Stimulated activated naive CD4-positive, alpha-beta T cell (primary cell): ENCODE measurements at places on chromosomes 12 and 14.

DNA sequence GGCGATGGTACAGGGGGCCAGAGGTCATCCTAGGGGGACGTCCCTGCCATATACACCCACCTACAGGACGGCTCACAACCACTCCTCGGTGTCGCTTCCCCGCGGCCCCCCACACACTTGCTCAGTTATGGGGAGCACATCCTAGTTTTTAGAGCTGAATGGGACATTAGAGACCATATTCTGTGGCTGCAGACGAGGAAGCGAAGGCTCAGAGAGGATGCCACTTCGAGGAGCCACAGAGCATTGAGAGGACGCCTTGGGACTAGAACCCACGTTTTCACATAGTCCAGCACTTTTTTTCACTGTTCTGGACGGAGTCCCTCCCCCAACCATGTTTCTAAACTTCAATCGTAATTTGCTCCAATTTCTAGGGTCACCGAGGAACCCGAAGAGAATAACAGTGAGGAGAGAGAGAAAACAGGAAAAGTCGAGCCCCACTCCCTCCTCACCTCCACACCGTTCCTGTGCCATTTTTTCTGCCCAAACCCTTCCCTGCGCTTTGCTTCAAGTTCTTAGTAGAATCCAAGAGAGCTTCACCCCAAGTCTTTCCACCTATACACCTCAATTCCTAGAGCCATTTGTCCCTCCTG is 641 bp upstream of the ASCL1 start:
- no peak for DNase-seq

- DNase-seq = no peak
These were observed 65.8 kb downstream of the RESF1 start for GRCh38 chr12:32024884-32025592.

- no peak for DNase-seq
These were observed 1.8 kb downstream of the GALNT9 start for GRCh38 chr12:132327336-132328171.

- DNase-seq = no peak
These were observed 366.8 kb upstream of the ATXN7L3B start for GRCh38 chr12:74170645-74171477.

- DNase-seq = no peak
These were observed 5.0 kb upstream of the RFLNA start for GRCh38 chr12:124289634-124290600.
